ENCODE measurements at places on chromosomes 3 and 15. TPM values are rescaled to one million over a fixed set of nuclear protein-coding genes. Genes with fewer than 3 reads are reported as not detected.

FOXB1 gene
- polyA plus RNA-seq: not detected

RRP9 gene
- 21.8 TPM for polyA plus RNA-seq

CSTA gene
- 0.66 TPM for polyA plus RNA-seq

GPR156 gene
- not detected for polyA plus RNA-seq

GOLGA8J gene
- not detected for polyA plus RNA-seq

CCRL2 gene
- 0.77 TPM for polyA plus RNA-seq

UROC1 gene
- polyA plus RNA-seq: not detected

LINGO1 gene
- polyA plus RNA-seq: not detected

All from naive B cell (primary cell).